ELR (cell line): ENCODE measurements at places on chromosomes 5 and 9.

DNA sequence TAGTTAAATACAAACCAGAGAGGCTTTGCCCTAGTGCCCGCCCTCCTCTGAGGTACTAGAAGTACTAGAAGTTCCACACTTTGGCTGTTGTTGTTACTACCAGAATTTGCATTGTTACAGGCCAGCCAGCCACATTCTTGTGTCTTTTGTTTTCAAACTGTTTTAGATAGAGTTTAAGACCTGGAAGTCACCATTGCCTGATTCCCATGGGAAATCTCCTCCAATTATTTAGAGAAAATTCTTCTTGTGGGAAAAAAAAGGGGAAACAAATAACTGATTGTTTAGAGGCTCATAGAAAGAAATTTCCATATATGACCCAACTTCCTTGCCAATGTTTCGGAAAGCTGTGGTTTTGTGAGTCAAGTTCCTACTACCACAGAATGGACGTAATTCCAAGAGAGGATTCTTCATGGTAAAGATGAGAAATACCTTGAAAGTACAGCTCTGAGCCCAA lies 252.2 kb downstream of the GOLPH3 start:
- DNase-seq, result peak; percentile 97

- peak; percentile 35 for DNase-seq
Measured at GRCh38 chr5:180090769-180091546, 19.4 kb upstream of the RNF130 start.

DNA sequence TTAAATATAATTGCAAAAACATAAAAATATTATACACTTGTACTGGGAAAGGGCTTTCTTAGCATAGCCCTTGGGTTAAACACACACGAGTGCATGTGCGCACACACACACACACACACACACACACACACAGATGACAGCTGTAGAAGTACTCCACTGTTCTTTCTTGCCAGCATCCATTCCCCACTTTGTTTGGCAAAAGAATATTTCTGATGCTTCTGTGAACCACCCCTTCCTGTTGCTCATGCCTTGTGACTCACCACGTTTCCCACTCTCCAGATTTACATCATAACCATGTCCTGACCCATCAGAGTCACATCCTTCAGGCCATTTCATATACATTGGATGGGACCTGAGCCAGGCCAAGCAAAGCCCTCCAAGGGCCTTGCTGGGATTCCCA lies 280.1 kb downstream of the DNAH5 start:
- DNase-seq, result peak; percentile 97

- DNase-seq, result no peak
Measured at GRCh38 chr9:124478354-124478753, 28.1 kb downstream of the ADGRD2 start.

- no peak for DNase-seq
Measured at GRCh38 chr5:148873690-148874485, 47.5 kb downstream of the ADRB2 start.
